Activated naive CD4-positive, alpha-beta T cell treated with anti-CD3 and anti-CD28 coated beads for 36 hours (primary cell): ENCODE measurements at places on chromosomes 6 and 20. TPM values are rescaled to one million over a fixed set of nuclear protein-coding genes. Genes with fewer than 3 reads are reported as not detected.

Gene UBE2C
- total RNA-seq = 189 TPM

Gene CHRNA4
- not detected for total RNA-seq

Gene PRDM13
- total RNA-seq = not detected

Gene ILRUN
- 53.3 TPM for total RNA-seq

Gene GJA10
- not detected for total RNA-seq

Gene MYLK2
- 0.17 TPM for total RNA-seq

Gene AURKA
- 115 TPM for total RNA-seq

Gene CST2
- not detected for total RNA-seq

Gene CCM2L
- total RNA-seq = not detected

Gene ABCF1
- 82.7 TPM for total RNA-seq

Gene ZKSCAN8
- 14.8 TPM for total RNA-seq

Gene OLIG3
- not detected for total RNA-seq

Gene OR12D3
- total RNA-seq = not detected

Gene PTPRT
- not detected for total RNA-seq

Gene RBBP8NL
- not detected for total RNA-seq

Gene SLC17A1
- not detected for total RNA-seq

Gene TRIM31
- 0.17 TPM for total RNA-seq

Gene SLC13A3
- total RNA-seq = not detected

Gene MRAP2
- not detected for total RNA-seq
